Activated naive CD4-positive, alpha-beta T cell treated with anti-CD3 and anti-CD28 coated beads for 36 hours (primary cell): ENCODE measurements at places on chromosomes 3 and 15. TPM values are rescaled to one million over a fixed set of nuclear protein-coding genes. Genes with fewer than 3 reads are reported as not detected.

Gene DLL4
- 0.14 TPM for total RNA-seq

- no peak for DNase-seq
- no peaks in the 10 kb centered on the region for H3K36me3 ChIP-seq
- no peak overlapping the region for H3K27ac ChIP-seq
- peaks cover 3% of the 10 kb centered on the region for H3K27me3 ChIP-seq
These were observed 245.5 kb downstream of the EPHB1 start for GRCh38 chr3:135040321-135041240.

- DNase-seq = no peak
These were observed 100.4 kb downstream of the PCCB start for GRCh38 chr3:136350557-136350956.

DNA sequence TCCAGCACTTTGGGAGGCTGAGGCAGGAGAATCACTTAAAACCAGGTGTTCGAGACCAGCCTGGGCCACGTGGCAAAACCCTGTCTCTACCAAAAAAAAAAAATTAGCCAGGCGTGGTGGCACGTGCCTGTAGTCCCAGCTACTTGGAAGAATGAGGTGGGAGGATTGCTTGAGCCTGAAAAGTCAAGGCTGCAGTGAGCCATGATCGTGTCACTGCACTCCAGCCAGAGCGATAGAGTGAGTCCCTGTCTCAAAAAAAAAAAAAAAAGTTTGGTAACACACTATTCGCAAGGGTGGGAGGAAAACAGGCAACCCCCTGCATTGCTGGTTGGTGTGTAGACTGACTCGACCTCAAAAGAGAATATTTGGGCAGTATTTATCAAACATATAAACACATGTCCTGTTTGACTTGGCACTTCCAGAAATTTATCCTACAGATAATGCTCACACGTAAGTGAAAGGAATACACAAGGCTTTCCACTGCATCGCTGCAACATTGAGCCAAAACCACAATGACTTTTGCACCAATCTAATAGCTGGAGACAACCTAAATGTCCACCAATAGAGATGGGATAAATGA lies 3.1 kb upstream of the ANPEP start:
- H3K36me3 ChIP-seq = peaks cover 1% of the 10 kb centered on the region
- H3K27me3 ChIP-seq = peaks cover 47% of the 10 kb centered on the region

Gene DHFR2
- total RNA-seq = 5.3 TPM

Gene ANKRD63
- not detected for total RNA-seq

DNA sequence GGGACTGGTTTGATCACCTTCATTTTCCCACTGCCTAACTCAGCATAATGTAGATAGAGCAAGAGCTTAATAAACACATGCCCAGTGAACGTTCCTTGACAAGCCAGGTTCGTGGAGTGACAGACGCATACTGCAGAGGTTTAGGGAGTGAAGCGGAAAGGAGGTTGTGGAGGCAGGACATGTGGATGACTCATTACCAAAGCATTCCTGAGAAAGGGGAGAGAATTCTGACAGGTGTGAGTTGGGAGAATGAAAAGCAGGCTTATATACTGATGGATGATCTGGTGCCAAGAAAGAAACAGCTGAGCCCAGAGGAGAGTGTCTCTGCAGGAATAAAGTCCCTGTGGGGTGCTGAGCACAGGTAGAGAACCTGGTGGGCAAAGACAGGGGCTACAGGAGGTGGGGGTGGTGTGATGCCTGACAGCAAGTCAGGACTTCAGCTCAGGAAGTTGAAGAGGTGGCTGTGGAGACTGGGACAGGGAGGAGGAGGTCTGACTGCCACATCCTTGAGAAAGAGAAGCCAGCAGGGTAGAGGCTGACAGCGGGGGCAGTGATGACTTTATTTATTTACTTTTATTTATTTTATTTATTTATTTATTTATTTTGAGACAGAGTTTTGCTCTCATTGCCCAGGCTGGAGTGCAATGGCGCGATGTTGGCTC lies 2.4 kb upstream of the RPL29 start:
- DNase-seq = no peak
- no peaks in the 10 kb centered on the region for H3K27me3 ChIP-seq
- H3K27ac ChIP-seq = no peak overlapping the region

DNA sequence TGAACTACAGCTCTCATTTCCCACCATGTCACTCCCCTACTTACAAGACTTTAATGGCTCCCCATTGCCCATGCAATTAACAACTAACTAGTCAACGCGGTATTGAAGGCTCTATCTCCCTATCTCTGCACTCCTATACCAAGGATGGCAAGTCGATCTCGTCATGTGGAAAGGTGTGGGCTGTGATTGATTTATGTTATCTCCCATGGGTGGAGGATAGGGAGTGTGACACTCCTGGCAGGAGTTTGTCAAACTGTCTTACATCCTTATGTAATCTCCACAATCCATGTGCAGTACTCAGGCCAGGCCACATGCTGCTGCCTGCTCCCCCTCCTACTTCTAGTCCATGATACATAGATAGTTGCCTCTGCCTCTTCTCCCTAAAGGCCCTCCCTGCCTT lies 3.2 kb upstream of the RORA start:
- DNase-seq = no peak
- peaks cover 47% of the 10 kb centered on the region for H3K27me3 ChIP-seq
- no peaks in the 10 kb centered on the region for H3K36me3 ChIP-seq
- no peak overlapping the region for H3K27ac ChIP-seq
- H3K4me1 ChIP-seq = peaks cover 5% of the 10 kb centered on the region

- peaks cover 7% of the 10 kb centered on the region for H3K27me3 ChIP-seq
- no peak overlapping the region for H3K27ac ChIP-seq
- DNase-seq = no peak
- H3K4me1 ChIP-seq = no peaks in the 10 kb centered on the region
- H3K36me3 ChIP-seq = no peaks in the 10 kb centered on the region
These were observed 174.7 kb upstream of the IL12A start for GRCh38 chr3:159813822-159814531.

DNA sequence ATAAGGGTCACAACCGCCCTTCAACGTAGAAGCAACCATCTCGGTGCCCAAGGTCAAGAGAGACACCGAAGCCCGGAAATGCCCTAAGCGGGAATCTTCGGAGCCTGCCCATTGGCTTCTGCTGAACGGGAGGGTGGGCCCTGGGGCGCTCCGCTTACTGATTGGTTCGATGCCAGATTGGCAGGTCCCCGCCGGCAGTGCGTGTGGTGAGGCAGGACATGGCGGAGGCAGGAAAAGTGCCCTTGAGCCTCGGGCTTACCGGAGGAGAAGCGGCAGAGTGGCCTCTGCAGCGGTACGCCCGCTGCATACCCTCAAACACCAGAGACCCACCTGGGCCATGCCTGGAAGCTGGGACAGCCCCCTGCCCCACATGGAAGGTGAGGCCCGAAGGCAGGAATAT lies at the start of gene REC114:
Gene REC114 (plus strand): TSS at position 197 of the 400 bp plus-strand sequence. CDS start 22 bp downstream, at position 219.
- no peak for DNase-seq
- no peaks in the 10 kb centered on the region for H3K36me3 ChIP-seq
- H3K27me3 ChIP-seq = peaks cover 10% of the 10 kb centered on the region
- no peaks in the 10 kb centered on the region for H3K4me1 ChIP-seq
- no peak within 1 kb of the TSS for H3K27ac ChIP-seq
- no peak within 1 kb of the TSS for H3K4me3 ChIP-seq

- peaks cover 3% of the 10 kb centered on the region for H3K4me1 ChIP-seq
- H3K27ac ChIP-seq = no peak overlapping the region
- DNase-seq = no peak
- no peaks in the 10 kb centered on the region for H3K36me3 ChIP-seq
These were observed 31.0 kb upstream of the KLF13 start for GRCh38 chr15:31295658-31296057.

DNA sequence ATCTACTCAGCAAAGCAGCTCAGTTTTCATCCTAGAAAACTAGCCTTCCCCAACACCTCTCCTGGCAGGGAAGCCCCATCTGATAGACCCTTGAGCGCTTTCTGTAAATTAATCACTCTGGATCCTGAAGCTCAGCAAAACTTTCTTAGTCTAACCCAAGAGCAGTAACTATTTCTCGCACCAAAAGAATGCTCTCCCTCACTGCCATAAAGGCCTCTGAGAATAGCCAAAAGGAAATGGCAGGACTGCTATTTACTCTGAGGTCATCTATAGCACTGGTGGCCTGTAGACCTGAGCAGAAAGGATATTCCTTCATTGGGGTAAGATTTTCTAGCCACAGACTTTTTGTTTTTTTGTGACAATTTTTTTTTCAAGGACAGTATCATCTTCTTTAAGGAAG lies 345.8 kb upstream of the ADAMTS9 start:
- no peak for DNase-seq
- H3K4me3 ChIP-seq = no peak overlapping the region
- H3K36me3 ChIP-seq = no peaks in the 10 kb centered on the region
- H3K4me1 ChIP-seq = no peaks in the 10 kb centered on the region
- H3K27ac ChIP-seq = no peak overlapping the region

Gene PRICKLE2
- total RNA-seq = 0.05 TPM

Gene TAGLN3
- 1.2 TPM for total RNA-seq

DNA sequence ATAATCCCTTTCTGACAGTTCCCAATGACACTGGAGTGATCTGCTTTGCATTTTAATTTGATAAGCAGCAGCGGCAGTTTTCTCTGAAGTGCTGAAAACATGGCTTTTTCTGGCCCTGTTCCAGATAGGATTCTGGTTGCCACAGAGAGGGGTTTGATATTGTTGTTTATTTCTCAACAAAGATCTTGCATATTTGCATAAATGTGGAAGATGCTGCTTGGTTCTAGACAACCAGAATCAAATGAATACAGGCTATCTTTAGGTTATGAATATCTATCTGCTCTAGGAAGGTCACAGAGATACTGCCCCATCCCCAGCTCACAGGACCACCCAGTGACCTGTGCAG lies 137.1 kb downstream of the ZNF609 start:
- H3K36me3 ChIP-seq = no peaks in the 10 kb centered on the region
- H3K27ac ChIP-seq = peak overlapping the region; percentile 89
- no peaks in the 10 kb centered on the region for H3K27me3 ChIP-seq
- H3K4me1 ChIP-seq = peaks cover 62% of the 10 kb centered on the region
- peak overlapping the region; percentile 71 for H3K4me3 ChIP-seq
- DNase-seq = no peak

Gene LDHAL6B
- total RNA-seq = not detected

GRCh38 chr3:72160351-72160750 lies 375.4 kb upstream of the PROK2 start:
- H3K27ac ChIP-seq = no peak overlapping the region
- H3K4me1 ChIP-seq = peaks cover 2% of the 10 kb centered on the region

Gene GABRB3
- 0.19 TPM for total RNA-seq

DNA sequence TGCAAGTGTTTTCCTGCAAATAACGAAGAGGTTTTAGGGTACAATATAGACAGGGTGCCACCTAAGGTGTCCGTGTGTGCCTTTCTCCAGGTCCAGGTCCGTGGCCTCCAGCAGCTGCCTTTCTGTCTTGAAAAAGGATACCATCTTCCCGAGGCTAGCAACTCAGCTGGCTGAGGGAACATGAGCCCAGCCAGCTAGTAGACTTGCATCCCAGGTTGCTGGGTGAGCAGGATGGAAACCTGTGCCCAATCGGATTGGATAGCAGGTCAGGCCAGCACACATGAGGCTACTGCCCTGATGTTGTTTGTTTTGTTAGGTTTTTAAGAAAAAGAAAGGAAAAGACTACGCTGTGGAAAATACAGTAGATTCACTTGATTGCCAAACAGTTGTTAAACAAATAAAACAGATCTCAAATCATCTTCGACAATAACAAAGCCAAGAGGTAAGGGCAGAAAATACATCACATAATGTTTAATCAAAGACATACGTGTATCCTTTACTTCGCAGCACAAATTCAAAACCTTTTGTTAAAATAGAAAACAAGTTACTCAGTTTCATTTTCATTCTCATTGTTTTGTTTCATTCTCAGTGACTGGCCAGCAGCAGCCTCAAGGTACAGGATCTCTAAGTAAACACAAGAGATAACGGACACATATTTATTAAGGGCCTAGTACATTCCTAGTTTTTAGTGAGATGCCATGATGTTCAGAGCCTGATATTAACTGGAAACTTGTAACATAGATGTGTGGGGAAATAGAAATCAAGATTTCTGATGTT lies 661.2 kb upstream of the NR2F2 start:
- peaks cover 12% of the 10 kb centered on the region for H3K27me3 ChIP-seq
- H3K4me3 ChIP-seq = no peak overlapping the region
- peaks cover 8% of the 10 kb centered on the region for H3K4me1 ChIP-seq
- H3K36me3 ChIP-seq = no peaks in the 10 kb centered on the region

- no peaks in the 10 kb centered on the region for H3K27me3 ChIP-seq
- no peak overlapping the region for H3K27ac ChIP-seq
- no peak for DNase-seq
- no peak overlapping the region for H3K4me3 ChIP-seq
- H3K36me3 ChIP-seq = peaks cover 50% of the 10 kb centered on the region
These were observed 15.1 kb downstream of the U2SURP start for GRCh38 chr3:143016321-143016972.

DNA sequence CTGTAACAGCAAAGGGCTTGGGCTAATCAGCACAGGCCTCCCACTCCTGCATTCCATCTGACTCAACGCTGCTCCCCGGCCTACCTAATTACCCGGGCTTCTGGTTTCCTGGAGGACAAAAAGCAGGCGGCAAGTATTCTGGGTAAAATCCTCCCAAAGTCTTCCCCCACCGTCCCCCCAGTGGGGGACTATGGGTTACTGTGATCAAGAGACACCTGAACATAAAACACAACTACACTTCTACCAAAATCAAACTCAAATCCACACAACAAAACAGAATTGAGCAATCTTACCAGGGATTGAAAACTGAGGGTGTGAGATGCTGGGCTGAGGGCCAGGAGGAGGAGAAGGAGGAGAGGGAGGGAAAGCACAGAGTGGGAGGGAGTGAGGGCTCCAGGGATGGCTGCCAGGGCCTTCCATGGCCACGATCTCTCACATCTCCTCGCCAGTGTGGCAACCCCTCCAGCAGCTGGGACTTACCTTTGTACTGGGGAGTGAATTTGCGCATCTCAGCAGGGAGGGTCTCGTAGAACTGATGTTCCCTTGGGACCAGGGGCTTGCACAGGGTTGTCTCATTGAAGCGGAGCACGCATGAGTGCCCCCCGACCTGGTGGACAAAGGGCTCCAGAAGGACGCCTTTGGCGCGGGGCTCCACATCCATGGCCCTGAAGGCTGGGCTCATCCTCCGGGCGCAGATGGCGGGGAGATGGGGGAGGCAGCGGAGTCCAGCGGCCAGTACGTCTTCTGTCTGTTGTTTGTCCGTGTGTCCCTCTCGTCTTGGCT lies 9.1 kb upstream of the NCKIPSD start:
- DNase-seq = no peak
- no peak overlapping the region for H3K27ac ChIP-seq

- no peaks in the 10 kb centered on the region for H3K27me3 ChIP-seq
- H3K4me3 ChIP-seq = no peak overlapping the region
- no peak for DNase-seq
- peaks cover 21% of the 10 kb centered on the region for H3K36me3 ChIP-seq
- H3K4me1 ChIP-seq = peaks cover 2% of the 10 kb centered on the region
These were observed 30.8 kb downstream of the TOP2B start for GRCh38 chr3:25633919-25634318.

DNA sequence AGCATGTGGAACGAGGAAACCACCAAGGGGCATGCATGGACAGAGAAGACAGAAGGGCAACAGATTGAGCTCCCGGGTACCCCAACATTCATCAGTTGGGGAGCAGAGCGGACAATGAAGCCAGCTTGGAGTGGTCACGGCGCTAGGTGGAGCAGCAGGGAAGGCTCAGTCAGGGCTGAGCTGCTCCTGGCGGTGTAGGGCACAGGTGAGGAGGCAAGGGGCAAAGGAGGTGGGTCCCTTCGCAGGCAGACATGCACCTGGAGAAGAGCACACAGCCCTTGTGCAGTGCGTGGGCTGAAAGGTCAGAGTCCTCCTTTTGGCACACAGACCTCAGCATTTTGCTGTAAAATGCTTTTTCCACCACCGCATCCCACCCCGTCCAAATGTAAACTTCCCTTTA lies 90.0 kb upstream of the SLC6A6 start:
- DNase-seq = no peak
- H3K27ac ChIP-seq = no peak overlapping the region
- H3K4me3 ChIP-seq = no peak overlapping the region
- H3K4me1 ChIP-seq = no peaks in the 10 kb centered on the region
- no peaks in the 10 kb centered on the region for H3K36me3 ChIP-seq
- peaks cover 8% of the 10 kb centered on the region for H3K27me3 ChIP-seq
